ENCODE measurements at places on chromosomes 7 and 10. TPM values are rescaled to one million over a fixed set of nuclear protein-coding genes. Genes with fewer than 3 reads are reported as not detected.
A peak's percentile ranks its signal among the peaks of the same experiment; 100 is the strongest.

GRCh38 chr10:102461187-102462054 lies 10.1 kb upstream of the C10orf95 start:
- DNase-seq: peak; percentile 79

- DNase-seq: peak; percentile 11
These were observed 24.0 kb downstream of the WASL start for GRCh38 chr7:123724817-123725253.

The OR6V1 gene
- not detected for polyA plus RNA-seq

- no peak for DNase-seq
These were observed 14.9 kb downstream of the DLG5 start for GRCh38 chr10:77911535-77912123.

The TMEM270 gene
- polyA plus RNA-seq: not detected

- DNase-seq: no peak
These were observed 519.1 kb downstream of the INHBA start for GRCh38 chr7:41183741-41184140.

DNA sequence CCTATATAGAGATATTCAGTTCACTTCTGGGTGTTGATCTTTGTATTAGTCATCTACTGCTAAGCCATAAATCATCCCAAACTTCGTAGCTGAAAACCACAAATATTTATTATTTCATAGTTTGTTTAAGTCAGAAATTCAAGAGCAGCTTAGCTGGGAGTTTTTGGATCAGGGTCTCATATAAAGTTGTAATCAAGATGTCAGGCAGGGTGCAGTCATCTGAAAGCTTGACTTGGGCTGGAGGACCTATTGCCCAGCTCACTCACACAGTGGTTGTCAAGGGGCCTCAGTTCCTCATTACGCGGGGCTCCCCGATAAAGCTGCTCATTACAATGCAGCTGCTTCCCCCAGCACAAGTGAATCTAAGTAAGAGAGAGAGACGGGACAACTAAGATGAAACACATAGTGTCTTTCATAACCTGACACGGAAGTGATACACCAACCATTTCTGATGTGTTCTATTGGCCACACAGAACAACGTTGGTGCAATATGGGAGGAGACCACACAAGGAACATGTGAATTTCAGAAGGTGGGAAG lies 15.7 kb downstream of the PPP1R3C start:
- peak; percentile 80 for DNase-seq

DNA sequence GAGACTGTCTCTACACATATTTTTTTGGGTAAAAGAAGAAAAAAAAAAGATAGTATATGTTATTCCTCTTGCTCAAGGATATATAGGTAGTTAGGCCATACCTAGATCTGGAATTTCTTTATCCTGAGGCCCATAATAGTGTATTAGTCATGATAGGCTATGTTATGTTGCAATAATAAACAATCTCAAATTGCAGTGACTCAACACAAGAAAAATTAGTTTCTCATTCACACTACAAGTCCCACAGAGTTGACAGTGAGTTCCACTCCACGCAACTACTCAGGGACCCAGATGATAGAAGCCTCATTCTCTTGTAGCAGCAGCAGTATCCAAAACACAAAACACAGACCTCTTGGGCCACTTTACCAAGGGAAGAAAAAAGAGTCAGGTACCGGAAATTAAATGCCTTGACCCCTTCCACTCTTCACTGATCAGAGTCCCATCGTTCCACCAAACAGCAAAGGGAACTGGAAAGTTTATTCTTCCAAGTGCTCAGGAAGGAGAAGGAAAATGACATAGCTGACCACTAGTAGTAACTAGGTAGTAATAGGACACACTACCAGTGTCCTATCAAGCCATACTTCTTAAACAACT lies 7.4 kb upstream of the C10orf67 start:
- DNase-seq: peak; percentile 44

- no peak for DNase-seq
These were observed 36.5 kb upstream of the ECHDC3 start for GRCh38 chr10:11705722-11706121.

- no peak for DNase-seq
These were observed 71.9 kb upstream of the DIP2C start for GRCh38 chr10:761376-761775.

The CUZD1 gene
- 1.3 TPM for polyA plus RNA-seq

All from muscle of back (tissue), 13 donors.